Cerebellar nuclear complex (tissue), 1 donor: ENCODE measurements at places on chromosomes 11 and 22.
A peak's percentile ranks its signal among the peaks of the same experiment; 100 is the strongest.

DNA sequence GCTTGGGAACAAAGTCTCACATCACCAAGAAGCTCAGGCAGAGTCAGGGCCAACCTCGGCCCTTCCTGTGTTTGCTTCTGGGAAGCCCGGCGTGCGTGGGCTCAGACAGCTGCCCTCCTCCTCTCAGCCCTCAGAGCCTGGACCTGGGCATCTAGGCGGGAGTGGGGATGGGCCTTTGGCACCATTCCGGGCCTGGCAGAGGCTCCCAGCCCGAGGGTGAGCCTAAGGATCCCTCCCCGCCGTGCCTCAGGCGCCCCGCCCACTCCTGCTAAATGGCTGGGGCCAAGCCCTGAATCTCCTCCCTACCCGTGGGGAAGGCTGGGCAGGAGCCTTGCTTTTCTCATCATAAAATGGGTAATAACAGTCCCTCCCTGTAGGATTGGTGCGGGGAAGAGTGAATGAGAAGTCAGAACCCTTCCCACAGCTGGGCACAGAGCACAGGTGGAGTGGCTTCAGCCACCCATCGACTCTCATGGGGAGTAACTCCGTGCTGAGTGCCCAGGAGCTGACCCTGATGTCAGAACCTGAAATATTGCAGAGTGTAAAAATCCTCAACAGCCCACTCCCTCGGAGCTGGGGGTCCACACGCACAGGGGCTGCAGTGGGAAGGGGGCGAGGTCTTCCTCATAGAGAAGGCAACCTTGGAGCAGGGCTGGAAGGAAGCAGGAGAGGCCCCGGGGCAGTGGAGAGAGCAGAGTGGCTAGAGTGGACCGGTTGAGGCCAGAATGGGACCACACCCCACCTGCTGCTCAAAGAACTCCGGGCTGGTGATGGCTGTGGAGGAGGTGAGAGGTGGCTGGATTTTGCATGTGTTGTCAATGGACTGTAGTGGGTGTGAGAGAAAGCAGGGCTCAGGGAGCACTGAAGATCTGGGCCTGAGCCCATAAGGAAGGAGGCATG is 18.8 kb upstream of the CDKN1C start:
- DNase-seq, result no peak

DNA sequence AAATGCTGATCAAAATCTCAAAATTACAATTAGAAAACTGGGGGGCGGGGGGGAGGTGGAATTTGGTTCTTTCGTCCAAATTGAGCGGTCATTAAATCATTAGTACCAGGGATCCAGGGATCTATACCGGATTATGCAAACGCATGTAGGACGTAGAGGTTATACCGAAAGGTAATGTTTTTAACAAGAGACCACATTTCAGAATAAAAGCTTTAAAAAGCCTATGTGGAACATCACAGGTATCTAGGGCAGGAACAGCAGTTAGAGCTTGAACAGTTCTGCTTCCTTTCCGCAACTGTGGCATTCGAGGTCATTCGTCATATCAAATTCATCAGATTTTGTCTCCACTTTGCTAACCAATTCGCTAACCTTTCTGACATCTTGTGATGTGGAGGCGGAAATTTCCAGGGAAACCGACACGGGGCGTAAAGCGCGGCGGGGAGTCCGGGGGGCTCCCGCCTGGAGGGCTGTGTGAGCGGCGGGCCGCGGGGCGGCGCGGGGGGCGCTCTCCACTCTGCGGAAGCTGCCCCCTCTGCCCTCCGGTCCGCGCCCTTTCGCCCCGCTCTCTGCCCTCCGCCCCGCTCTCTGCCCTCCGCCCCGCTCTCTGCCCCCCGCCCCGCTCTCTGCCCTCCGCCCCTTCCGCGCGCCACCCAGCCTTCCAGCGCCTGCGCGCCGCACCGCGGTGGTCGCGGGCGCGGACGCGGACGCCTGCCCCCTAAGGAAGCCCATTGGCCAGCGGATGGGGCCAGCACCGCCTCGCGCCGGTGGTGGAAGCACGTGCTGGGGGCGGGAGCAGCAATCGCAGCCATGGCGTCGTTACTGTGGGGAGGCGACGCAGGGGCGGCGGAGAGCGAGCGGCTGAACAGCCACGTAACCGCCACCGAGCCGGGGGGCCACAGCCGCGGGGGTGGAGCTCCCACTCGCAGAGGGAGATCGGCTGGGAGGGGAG is at the start of gene DDX25:
DDX25 (plus strand) TSS at position 798 of the 949 bp plus-strand sequence; CDS start at position 808, 10 bp downstream.
- no peak for DNase-seq

- no peak for DNase-seq
These were observed 15.4 kb downstream of the PPM1F start for GRCh38 chr22:21937041-21937820.

DNA sequence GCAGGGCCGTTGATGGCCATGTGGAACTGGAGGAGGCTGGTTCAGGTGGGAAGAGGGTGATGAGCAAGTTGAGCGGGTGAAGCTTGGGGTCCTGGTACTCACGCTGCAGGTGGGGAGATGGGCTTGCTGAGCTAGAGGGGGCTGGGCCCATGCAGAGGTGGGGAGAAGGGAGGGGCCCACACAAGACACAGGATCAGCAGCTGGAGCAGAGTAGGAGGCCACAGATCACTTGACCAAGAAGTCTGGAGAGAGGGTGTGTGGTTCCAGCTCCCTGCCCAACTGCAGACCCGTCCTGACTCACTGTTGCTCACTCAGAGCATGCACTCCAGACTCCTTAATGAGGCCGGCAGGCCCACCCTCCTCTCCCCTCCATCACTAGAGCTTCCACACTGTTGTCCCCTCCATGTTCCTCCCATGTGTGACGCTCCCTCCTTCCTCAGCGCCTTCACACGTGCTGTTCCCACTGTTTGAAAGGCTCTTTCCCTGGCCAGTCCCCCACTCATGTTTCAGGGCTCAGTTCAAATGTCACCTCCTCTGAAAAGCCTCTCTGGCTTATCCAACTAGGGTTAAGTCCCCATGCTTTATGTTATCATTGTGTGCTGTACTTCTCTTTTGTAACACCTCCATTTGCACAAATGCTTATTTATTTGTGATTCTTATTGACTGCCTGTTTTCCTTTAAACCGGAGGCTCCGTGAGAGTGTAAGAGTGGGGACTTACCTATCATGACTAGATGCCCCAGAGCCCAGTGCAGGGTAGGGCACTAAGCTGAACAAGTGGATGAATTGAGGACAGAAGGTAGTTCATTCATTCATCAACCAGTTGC is 2.3 kb downstream of the CCDC86 start:
- DNase-seq, result no peak

GRCh38 chr11:35974882-35975589 is 31.2 kb downstream of the LDLRAD3 start:
- no peak for DNase-seq

GRCh38 chr11:4569075-4569474 is 12.5 kb upstream of the OR52I2 start:
- DNase-seq, result no peak

GRCh38 chr11:127651888-127652221 is 651.3 kb upstream of the KIRREL3 start:
- DNase-seq, result no peak

DNA sequence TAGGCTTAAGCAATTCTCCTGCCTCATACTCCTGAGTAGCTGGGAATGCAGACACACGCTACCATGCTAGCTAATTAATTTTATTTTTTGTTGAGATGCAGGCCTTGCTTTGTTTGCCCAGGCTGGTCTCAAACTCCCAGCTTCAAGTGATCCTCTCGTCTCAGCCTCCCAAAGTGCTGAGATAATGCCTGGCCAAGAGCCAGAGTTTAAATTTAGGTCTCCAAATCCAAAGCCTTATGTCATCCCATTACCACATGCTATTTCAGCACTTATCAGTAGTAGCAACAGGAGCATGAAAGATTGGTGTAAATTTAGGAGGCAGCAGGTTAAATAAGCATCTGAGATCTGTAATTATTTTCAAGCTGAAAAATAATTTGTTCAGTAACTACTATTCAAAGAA is 326.1 kb upstream of the ANO5 start:
- DNase-seq, result no peak

GRCh38 chr11:71293961-71294782 is 41.8 kb upstream of the SHANK2 start:
- no peak for DNase-seq

DNA sequence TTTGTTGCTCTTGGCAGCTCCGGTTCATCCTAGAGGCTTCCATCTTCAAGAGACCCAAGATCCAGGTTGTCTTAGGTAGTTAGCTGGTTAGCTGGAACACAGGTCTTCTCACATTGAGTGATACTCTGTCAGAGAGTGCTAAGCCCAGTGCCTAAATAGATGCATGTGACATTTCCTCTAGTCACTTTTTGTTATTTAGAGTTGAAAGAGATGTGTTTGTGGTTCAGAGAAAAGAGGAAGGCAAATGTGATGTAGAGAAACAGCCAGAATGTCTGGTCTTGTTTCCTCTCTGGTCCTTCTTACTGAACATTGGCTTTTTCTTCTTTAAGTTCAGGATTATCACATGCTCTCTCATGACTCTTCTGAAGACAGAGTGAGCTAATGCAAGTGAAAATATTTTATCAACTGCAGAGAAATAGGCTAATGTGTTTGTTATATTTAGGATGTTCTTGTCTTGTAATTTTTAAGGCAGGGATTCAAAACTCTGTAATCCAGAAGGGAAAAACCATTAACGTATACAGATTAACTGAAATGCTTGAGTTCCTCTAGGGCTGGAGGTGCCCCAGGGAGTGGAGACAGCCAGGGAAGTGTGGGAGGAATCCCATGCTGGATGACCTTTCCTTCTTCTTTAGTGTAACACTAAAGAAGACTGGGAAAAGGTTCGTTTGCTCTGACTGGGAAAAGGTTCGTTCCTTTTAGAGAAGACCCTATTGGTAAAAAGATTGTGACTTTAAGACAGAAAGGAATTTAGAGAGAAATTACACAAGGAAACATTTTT is 75.4 kb downstream of the SWAP70 start:
- DNase-seq, result no peak

DNA sequence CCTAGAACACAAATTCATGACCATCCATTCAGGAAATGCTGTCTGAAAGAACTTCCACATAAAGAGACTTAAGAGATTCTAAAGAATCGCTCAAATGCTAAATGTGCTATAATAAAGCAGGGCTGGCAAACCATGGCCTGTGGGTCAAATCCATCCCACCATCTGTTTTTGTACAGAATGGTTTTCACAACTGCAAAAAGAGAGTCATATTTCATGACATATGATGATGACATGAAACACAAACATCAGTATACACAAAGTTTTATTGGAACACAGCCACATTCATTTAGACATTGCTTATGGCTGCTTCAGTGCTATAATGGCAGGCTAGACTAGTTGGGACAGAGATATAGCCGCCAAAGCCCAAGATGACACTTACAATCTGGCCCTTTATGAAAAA is 85.1 kb downstream of the RRAS2 start:
- DNase-seq, result no peak

DNA sequence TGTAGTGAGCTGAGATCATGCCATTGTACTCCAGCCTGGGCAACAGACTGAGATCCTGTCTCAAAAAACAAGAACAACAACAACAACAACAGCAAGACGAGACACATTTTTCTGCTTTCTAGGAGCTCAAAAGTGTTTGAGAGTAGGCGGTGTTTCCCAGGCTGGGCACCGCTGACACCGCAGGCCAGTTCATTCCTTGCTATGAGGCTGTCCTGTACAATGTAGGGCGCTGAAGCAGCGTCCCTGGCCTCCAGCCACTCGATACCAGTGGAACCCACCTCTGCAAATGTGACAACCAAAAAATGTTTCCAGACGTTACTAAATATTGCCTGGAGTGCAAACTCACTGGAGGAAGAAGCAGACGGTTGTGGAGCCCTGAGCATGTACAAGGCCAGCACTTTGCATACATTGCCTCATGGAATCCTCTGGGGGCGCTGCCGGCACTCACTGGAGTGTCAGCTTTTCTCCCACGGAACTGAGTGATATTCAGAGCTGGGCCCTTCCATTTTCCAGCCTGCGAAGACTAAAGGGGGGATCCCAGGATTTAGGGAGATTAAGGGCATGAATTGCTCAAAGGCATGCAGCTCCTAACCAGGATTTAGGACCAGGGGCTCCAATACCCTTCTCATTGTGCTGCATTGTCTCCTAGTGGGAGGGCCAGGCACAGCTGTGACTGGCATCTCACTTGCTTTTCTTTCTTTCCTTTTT is 5.8 kb upstream of the MIEF1 start:
- DNase-seq, result peak; percentile 64
